Activated CD4-positive, alpha-beta T cell treated with anti-CD3 and anti-CD28 coated beads, Interleukin-2, amount 10 ng/mL, durations not matched to agents 7 days and 5 days (primary cell): ENCODE measurements at places on chromosomes 5 and 9.

DNA sequence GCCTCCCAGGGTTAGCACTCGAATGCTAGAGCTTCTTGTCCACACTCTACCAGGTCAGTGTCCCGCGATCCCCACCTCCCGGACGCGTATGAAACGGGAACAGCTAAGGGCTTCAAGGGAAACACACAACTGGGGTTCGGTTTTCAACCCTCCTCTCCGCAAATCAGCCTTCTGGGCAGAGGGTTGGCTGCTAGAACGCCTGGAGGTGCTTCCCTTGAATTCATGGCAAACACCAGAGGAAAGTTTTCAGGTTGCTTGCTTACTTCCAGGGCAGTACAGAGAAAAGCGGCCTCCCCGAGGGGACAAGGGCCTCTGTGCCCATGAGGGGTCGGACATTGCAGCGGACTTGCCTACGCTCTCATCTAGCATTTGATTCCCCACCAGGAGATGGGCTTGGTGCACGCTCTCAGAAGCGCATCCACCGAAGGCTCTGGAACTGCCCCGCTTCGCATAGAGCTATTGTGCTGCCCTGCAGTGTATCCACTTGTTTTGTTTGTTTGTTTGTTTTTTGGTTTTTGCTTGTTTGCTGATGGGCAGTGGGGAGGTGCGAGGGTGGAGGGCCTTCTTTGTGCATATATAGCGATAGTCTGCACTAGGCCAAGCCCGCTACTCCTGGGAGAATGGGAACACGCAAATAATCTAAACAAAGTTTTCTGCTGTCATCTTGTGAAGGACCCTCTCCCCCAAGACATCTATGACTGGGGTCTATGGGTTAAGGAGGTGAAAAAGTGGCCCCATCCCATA, 1.3 kb upstream of the DMRT3 start:
- DNase-seq = no peak

GRCh38 chr9:128611600-128612394, 44.9 kb downstream of the DYNC2I2 start:
- DNase-seq = no peak

GRCh38 chr9:121292051-121292450, 24.1 kb downstream of the GSN start:
- no peak for DNase-seq

- peak; percentile 27 for DNase-seq
These were observed 1.1 kb downstream of the CRAT start for GRCh38 chr9:129109537-129109903.

DNA sequence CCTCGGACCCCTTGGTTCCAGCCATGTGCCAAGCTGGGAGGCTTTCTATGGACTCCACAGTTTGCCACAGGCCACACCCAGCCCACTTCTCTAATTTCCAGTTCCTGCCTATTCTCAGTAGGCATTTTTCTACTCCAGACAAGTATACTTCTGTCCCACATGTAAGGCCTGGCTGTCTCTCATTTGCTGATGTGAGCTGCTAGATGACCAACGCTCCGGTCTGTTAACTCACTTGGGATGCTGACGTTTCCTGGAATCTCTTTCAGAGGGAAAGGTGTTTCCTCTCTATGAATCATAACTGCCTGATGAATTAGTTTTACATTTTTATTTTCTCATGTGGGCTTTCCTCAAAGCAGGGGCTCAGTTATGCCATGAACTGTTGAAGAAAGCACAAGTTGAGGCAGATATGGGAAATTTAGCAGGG, 36.3 kb downstream of the ERGIC1 start:
- no peak for DNase-seq

DNA sequence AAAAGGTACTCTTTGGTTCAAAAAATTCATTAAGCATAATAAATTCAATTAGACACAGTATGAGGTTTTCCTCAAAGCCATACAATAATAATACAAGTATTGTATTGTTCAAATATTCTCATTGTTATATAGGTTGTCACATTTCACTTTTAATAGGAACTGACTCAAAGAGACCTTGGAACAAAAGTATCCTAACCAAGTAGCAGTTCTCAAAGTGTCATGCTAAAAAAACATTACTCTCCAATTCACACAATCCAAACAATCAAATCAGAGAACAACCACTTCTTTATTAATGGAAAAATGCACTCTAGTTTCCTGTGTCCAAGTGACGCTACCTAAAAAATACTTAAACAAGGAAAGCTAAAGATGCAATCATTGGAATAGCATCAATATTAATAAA, 115.4 kb downstream of the DENND1A start:
- DNase-seq = no peak

DNA sequence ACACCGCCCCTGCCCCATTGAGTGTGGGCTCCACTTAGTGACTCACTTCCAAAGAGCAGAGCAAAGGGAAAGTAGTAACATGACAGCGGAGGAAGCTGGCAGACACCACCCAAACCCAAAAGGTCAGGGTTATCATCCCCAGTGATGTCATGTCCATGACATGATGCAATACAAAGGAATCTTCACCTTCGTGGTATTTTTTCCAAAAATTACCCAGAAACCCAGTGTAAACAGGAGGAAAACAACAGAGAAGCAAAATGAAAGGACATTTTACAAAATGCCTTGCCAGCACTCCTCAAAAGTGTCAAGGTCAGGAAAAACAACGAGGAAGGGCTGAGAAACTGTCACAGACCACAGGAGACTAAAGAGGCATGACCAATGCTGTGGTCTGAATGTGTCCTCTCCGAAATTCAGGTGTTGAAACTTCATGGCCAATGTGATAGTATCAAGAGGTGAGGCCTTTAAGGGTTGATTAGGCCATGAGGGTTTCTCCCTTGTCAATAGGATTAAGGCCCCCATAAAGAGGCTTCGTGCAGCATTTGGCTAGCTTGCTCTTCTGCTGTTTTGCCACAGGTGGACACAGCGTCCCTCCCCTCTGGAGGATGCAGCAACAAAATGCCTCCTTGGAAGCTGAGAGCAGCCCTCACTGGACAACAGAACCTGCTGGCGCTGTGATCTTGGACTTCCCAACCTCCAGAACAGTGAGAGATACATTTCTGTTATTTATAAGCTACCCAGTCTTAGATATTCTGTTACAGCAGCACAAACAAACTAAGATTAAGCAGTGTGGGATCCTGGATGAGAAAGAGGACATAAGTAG, 30.5 kb upstream of the MED10 start:
- DNase-seq = no peak

DNA sequence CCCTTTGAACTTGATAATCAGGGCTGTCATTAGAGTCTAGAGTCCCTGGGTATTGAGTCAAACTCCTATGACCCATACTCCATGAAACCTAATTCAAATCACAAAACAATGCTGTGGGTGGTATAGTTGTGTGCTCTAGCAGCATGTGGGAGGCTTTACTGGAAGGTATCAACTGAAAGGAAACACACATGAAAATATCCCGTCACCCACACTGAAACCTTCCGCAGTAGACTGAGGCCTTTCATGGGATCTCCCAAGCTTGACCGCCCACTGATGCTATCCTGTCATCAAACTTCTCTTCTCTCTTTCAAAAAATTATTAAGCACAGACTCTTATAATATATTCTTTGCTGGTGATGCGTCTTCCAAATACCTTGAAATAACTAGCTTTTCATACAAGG, 569.1 kb upstream of the MEF2C start:
- DNase-seq = no peak

GRCh38 chr5:37661227-37661920, 178.5 kb downstream of the GDNF start:
- DNase-seq = no peak

GRCh38 chr9:121369595-121370265, at the start of gene STOM:
Gene STOM, minus strand, starts transcription at chr9:121370250. Its CDS starts 63 bp downstream, at chr9:121370187.
- peak; percentile 67 for DNase-seq

- no peak for DNase-seq
These were observed 531.3 kb downstream of the NTRK2 start for GRCh38 chr9:85200726-85201404.

GRCh38 chr5:14930486-14930885, 58.9 kb upstream of the ANKH start:
- DNase-seq = no peak

- no peak for DNase-seq
These were observed 52.4 kb upstream of the SYNPO start for GRCh38 chr5:150587856-150588595.

GRCh38 chr5:82793808-82794419, 283.3 kb downstream of the TMEM167A start:
- peak; percentile 45 for DNase-seq

DNA sequence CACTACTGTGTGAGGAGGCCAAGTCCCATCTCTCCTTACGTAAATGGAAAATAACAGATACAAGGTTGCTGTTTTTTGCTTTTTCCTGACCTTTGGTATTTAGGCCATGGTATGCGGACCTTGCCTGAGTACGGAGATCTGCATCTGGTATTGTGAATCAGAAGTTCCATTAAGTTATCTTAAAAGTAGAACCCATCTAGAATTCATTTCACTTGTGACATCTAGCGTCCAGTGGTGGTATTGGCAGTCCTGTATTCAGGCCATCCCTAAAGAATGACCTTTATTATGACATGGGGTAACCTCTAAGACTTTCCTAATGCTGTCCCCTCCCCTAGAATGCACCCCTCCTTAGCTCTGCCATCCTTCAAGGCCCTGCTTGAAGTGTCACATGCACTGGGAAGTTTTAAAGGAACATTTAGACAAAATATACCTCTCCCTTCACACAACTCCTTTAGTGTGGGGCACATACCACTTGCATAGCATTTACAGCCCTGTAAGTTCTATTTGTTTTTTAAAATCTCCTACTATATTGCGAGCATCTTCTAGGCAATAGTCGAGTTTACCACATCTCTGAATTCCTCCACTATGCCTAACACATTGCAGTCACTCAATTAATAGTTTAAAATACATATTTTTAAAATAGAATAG, 1.9 kb upstream of the SPDL1 start:
- peak; percentile 71 for DNase-seq

DNA sequence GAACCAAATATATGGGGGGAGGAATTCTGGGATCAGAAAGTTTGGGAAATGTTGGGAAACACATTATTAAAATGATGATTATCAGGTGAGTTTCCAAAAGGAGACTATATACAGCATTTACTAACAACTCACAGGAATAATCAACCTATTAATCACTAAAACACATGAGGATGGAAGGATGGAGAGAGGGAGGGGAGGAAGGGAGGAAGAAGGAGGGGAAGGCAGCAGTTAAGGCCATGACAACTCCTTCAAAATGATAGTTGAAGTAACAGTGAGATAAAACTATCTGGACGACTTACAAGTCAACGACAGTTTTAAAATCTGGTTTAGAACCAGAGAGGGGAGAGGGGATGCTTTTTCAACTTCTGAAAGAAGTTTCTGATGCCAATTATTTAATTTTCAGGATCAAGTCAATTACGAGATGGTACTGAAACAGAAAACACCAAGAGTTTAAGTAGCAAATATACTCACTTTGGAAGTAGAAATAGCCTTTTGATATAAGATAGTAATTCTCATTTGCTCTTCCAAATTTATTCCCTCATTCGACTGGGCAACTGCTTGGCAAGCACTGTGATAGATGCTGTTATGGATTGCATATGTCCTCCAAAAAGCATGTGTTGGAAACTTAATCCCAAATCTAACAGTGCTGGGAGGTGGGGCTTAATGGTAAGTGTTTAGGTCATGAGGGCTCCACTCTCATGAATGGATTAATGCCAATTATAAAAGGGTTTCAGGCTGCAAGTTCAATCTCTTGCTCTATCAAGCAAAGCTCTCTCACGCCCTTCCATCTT, 30.4 kb downstream of the FBXW11 start:
- DNase-seq = no peak

GRCh38 chr9:99000476-99001395, 57.0 kb downstream of the COL15A1 start:
- DNase-seq = peak; percentile 74

DNA sequence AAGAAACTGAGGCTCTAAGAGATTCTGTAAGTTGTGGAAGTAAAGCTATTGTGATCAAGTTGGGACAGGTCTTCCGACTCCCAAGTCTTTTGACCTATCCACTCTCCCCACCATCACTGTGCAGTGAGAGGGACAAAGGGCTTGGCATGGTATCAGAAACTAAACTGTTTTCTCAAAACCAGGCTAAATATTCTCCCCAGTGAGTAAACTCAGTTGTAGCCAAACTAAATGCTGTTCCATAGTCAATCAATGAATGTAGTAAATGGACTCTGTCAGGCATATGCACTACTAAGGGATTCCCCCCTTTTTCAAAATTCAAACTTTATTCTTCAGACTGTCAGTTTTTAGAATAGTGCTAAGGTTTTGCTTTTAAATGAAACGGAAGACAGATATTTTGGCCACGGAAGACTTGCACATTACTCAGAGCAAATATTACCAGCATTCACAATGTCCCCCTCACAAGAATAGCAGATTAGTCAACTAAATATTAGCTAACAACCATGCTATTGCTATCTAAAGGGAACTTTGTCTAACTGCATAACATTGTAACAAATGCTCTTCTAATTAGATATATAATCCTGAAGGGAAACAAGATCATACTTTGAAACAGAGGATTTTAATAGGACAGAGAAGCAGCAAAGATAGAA, 7.1 kb downstream of the PRKAA1 start:
- DNase-seq = no peak

- DNase-seq = no peak
These were observed 198.9 kb upstream of the WWC1 start for GRCh38 chr5:168092209-168093185.

DNA sequence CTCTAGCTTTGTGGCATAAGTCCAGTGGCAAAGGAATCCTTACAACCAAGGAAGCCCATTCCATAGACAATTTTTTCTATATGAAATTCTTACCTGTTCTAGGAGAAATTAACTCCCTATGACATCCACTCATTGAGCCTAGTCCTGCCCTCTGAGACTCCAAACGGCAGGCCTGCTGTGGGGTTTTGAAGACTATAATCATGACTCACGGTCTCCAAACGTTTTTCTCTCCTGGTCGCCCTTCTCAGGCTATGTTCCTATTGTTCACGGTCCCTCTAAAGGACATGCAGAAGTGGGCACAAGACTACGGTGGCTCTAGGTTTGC, 611 bp downstream of the EXOSC3 start:
- DNase-seq = no peak

- no peak for DNase-seq
These were observed 105.3 kb downstream of the PCSK1 start for GRCh38 chr5:96327722-96328121.

- no peak for DNase-seq
These were observed 192.5 kb upstream of the TUT7 start for GRCh38 chr9:86546712-86547111.

DNA sequence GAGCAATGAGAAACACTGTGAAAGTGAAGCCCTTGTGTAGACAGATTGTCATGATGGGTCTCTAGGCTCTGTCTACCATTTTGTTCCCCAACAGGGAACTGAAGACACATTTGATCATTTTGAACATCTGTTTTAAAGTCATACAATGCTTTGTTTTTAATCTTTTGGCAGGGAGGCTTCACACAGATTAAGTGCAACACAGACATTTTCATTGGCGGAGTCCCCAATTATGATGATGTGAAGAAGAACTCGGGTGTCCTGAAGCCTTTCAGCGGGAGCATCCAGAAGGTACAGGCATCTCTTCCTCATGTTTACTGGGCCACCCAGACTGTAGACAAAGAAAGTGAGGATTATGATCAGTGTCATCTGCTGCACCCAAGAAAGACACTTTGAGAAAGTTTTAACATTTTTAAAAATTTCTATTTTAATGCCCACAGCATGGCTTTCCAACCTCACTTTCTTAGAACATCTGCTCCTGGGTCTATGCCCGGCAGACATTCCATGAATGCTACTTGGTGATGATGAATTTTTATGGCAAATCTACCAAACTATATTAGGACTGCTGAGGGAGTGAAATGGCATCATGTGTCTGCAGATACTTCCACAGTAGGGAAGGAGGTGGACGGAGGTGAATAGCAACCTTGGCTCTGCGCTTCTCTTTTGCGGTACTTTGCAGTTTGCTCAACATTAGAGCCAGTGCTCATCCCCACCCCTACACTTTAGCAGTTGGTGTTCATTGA, 121.3 kb downstream of the LIFR start:
- DNase-seq = no peak
